ENCODE measurements at places on chromosomes 5 and 9.
A peak's percentile ranks its signal among the peaks of the same experiment; 100 is the strongest.

- DNase-seq, result no peak
Observed at GRCh38 chr5:71938895-71939294, 168.4 kb upstream of the MAP1B start.

- DNase-seq, result no peak
Observed at GRCh38 chr5:61631438-61631941, 299.4 kb downstream of the ZSWIM6 start.

DNA sequence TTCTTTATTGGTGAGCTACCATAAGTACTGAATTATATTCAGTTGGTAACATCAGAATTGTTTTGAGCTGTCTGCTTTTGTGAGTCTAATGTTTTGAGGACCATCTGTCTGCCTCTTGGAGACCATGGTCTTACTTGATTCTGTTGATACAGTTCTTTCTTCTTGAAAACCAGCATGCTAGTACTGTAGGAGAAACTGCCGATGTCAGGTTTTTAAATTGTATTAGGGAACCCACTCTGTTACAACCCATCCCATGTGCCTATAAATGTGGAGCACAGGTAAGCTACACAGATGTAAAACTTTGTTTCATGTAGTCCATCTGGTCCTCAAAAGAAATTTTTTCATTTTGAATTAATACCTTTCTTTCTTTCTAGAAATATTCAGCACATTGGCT, 103.4 kb upstream of the DMRTA1 start:
- no peak for DNase-seq

- DNase-seq, result peak; percentile 17
Observed at GRCh38 chr5:170145462-170145861, 39.8 kb downstream of the FOXI1 start.

- DNase-seq, result peak; percentile 1
Observed at GRCh38 chr5:57338068-57338867, 144.3 kb downstream of the ACTBL2 start.

- DNase-seq, result no peak
Observed at GRCh38 chr5:177992466-177992865, 3.6 kb downstream of the PROP1 start.

GRCh38 chr5:129098488-129099183, 4.1 kb downstream of the ISOC1 start:
- no peak for DNase-seq

DNA sequence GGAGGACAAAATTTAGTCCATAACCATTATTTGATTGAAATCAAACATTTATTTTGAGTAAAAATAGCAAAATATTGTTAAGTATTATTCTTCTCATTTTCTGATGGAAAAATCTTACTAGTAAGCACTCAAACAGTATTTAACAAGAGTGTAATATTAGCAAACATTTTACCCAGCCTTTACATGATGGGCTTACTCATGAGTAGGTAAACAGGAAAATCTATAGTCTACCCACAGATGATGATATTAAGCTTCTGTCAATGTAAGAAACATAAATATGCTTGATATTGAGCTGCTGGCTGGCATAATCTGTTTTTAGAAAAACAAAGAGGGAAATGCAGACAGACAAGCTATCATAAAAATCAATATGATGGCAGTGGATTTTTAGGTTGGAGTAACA, 418.5 kb upstream of the COX7C start:
- no peak for DNase-seq

DNA sequence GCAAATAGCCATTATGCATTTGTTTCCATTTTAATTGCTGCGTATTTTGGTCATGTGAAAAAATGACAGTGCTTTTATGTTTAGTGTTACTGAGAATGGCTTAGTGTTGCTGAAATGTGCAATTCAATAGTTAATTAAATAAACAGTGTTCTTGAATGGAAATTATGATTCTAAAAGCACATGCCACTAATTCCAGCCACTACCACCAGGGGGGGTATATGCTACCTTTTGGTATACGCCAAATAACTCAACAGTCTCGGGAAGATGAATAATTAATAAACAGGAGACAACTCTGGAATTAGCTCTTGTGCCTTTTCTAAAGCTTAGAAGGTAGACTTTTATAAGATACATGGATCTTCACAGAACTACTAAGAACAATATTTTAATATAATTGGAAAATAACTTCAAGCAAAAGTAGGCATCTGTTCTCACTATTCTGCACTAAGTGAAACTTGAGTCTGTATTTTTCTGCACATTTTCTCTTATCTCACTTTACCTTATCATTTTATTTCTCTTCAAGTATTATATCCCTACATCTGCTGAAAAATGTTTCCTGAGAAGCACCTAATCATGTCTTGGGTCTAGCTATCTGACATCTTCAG, 83.5 kb upstream of the MINAR2 start:
- DNase-seq, result no peak

DNA sequence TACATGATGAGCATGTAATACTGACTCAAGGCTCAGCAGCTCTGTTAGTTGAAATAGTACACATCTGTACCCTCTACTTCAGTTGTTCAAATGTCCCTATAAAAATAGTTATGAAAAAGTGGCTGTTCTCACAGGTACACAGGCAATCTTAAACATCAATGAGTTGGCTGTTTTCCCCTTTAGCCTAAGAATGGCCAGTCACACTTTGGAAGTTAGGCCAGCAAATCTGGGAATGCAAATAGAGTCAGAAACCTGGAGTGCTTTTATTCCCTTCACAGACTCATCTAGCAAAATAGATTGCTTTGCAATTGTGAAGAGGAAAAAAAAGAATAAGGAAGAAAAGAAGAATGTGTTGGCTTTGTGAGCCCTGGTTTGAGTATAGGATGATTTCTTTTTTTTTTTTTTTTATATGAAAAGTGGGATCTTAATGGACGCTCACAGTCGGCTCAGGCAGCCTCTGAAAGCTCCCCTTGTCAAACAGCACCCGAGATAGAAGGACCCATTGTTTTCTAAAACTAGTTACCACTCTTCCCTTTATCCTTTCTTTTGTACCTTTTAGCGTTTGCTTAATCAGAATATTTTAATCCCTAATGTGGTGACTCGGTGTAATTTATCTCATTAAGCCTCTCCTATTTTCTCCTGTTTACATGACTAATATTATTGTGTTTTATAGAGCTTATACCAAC, 27.9 kb upstream of the TLE1 start:
- no peak for DNase-seq

DNA sequence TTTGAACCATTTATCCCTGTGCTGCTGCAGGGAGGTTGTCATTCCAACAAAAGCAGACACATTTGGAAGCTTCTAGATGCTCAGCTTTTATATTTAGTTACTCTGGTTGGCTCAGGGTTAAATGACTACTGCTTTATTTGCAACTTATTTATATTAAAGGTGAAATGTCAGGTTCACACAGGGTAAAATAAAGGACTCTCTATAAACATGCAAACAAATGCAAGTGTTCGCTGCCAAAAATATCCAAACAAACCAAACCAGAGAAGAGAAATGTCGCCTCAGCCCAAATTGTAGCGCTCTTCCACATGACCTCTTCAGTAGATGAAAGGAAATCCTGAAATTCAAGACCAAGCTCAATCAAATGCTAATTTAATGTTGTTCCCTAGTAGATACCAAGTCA, 57.0 kb upstream of the LIFR start:
- no peak for DNase-seq

- no peak for DNase-seq
Observed at GRCh38 chr9:108257382-108257781, 598.4 kb downstream of the ACTL7B start.

GRCh38 chr5:151697452-151697851, 10.7 kb upstream of the SPARC start:
- no peak for DNase-seq

Measured in CMK (cell line).